Caki2 (cell line): ENCODE measurements at places on chromosomes 12 and 14. TPM values are rescaled to one million over a fixed set of nuclear protein-coding genes. Genes with fewer than 3 reads are reported as not detected.

The SYCP3 gene
- not detected in 2 replicates for total RNA-seq

The GRIN2B gene
- total RNA-seq: 0.38 and 1.5 TPM in 2 replicates

The C14orf119 gene
- 35.2 and 57.1 TPM in 2 replicates for total RNA-seq

The EPYC gene
- total RNA-seq: not detected in 2 replicates

The WNT1 gene
- not detected in 2 replicates for total RNA-seq

The CIDEB gene
- total RNA-seq: 1.0 and 6.8 TPM in 2 replicates

The JAG2 gene
- total RNA-seq: 1.1 and 5.0 TPM in 2 replicates

The KRT75 gene
- total RNA-seq: not detected in 2 replicates

The ENDOU gene
- total RNA-seq: not detected in 2 replicates

The MYRFL gene
- total RNA-seq: not detected in 2 replicates

The PTHLH gene
- total RNA-seq: 3.9 and 8.3 TPM in 2 replicates

The TSHR gene
- 0.81 TPM in 1 of 2 replicates, not detected in the other for total RNA-seq

The TMEM229B gene
- total RNA-seq: not detected in 2 replicates

The BAG5 gene
- 2.6 and 4.4 TPM in 2 replicates for total RNA-seq

The TMTC1 gene
- total RNA-seq: 3.2 TPM in 2 replicates

The PTPN21 gene
- total RNA-seq: 0.58 and 3.7 TPM in 2 replicates

The PTCSC3 gene
- not detected in 2 replicates for total RNA-seq

The AQP2 gene
- not detected in 2 replicates for total RNA-seq

The LMNTD1 gene
- total RNA-seq: 3.4 TPM in 1 of 2 replicates, not detected in the other

The GYS2 gene
- total RNA-seq: not detected in 2 replicates

The INSM2 gene
- not detected in 2 replicates for total RNA-seq
